ENCODE measurements at places on chromosomes 2 and 18.

GRCh38 chr2:36680012-36680411 lies 16.5 kb upstream of the VIT start:
- peak; percentile 30 for DNase-seq

GRCh38 chr2:143476336-143477087 lies 347.3 kb downstream of the ARHGAP15 start:
- DNase-seq = no peak

DNA sequence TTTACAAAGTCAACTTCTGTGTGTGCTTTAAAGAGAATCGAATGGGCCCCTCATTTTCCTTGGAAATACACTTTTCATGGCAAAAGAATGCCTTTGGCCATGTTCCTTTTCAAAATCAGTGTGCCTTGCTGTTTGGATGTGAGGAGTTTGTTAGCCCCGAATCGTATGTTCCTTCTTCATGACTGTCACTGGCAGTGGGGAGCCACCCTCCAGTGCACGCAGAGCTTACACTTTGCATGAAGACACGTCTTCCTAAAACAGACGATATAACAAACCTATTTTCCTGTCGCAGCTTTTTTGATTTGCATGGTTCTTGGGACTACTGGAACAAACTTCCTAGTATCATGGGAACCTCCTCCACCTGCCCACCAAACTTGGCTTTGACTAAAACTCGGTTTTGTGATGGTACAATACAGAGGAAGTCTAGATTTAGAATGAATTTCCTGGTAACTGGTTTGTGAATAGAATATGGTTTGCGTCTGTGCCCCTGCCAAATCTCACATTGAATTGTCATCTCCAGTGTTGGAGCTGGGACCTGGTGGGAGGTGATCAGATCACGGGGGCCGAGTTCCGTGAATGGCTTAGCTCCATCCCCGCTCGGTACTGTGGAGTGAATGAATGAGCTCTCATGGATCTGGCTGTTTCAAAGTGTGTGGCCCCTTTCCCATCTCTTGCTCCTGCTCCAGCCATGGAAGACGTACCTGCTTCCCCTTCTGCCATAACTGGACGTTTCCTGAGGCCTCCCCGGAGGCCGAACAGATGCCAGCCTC lies 194.9 kb downstream of the TWIST2 start:
- no peak for DNase-seq

DNA sequence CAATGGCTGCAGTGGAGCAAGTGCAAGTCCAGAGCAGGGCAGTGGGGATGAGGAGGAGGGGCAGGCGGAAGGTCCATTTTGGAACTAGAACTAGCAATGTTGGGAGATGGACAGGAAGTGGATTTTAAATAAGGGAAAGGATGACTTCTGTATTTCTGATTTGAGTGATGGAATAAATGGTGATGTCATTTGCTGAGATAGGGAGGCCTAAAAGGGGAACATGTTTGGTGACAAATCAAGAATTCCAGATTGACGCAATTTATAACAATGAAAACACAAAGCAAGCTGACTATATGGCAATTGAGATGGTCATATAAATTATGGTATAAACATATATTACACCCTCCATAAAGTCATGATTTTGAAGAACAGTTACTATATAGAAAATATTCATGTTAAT lies 209.3 kb downstream of the SS18 start:
- no peak for DNase-seq

GRCh38 chr2:216495656-216496055 lies 3.0 kb upstream of the RPL37A start:
- DNase-seq = peak; percentile 61
